A549 (cell line): ENCODE measurements at places on chromosomes 11 and 22. TPM values are rescaled to one million over a fixed set of nuclear protein-coding genes. Genes with fewer than 3 reads are reported as not detected.

The OR2AT4 gene
- not detected in 3 replicates for polyA plus RNA-seq

The LINC01488 gene
- 0.05 to 0.11 TPM (median 0.09 TPM) in 3 replicates for polyA plus RNA-seq

The TREH gene
- polyA plus RNA-seq, result 0.03 to 0.06 TPM in 2 of 3 replicates, not detected in the other

The SYT7 gene
- polyA plus RNA-seq, result 0.78 to 1.0 TPM (median 1.0 TPM) in 3 replicates

The CXCR5 gene
- polyA plus RNA-seq, result 0.04 to 0.05 TPM (median 0.04 TPM) in 3 replicates

The BTBD18 gene
- polyA plus RNA-seq, result not detected in 3 replicates

The VPS37C gene
- polyA plus RNA-seq, result 8.9 to 10.9 TPM (median 9.9 TPM) in 3 replicates

- DNase-seq, result no peak
These were observed 18.9 kb downstream of the LIMK2 start for GRCh38 chr22:31230871-31231621.

- no peak for DNase-seq
These were observed 295.9 kb downstream of the MIAT start for GRCh38 chr22:26953012-26953883.

GRCh38 chr11:114138411-114138810, 78.9 kb downstream of the ZBTB16 start:
- no peak for DNase-seq

DNA sequence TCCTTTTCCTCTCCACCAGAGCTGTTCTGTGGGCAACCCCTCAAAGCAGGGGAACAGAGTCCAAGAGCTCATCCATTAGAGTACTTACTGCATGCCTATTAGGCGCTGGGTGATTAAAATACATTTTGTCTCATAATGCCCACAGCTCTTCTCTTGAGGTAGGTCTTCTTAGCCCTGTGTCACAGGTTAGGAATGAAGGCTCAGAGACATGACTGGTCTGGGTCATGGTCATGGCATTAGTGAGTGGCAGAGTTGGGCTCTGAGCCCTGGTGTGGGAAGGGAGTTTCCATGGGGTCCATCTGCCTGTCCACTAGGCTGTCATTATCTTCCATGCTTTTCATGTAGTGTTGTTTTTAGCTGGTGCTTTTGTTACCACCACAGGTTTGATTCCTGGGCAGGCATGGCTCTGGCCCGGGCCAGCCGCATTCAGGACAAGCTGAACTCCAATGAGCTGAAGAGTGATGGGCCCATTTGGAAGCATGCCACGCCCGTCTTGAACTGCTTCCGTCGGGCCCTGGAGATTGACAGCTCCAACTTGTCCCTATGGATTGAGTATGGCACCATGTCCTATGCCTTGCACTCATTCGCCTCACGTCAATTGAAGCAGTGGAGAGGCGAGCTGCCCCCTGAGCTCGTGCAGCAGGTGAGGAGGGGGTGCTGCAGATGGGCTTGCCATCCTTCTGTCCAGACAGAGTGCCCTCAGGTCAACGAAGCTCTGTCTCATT, 76.1 kb downstream of the CABIN1 start:
- DNase-seq, result no peak

GRCh38 chr11:41786087-41786486, 326.6 kb upstream of the LRRC4C start:
- no peak for DNase-seq

DNA sequence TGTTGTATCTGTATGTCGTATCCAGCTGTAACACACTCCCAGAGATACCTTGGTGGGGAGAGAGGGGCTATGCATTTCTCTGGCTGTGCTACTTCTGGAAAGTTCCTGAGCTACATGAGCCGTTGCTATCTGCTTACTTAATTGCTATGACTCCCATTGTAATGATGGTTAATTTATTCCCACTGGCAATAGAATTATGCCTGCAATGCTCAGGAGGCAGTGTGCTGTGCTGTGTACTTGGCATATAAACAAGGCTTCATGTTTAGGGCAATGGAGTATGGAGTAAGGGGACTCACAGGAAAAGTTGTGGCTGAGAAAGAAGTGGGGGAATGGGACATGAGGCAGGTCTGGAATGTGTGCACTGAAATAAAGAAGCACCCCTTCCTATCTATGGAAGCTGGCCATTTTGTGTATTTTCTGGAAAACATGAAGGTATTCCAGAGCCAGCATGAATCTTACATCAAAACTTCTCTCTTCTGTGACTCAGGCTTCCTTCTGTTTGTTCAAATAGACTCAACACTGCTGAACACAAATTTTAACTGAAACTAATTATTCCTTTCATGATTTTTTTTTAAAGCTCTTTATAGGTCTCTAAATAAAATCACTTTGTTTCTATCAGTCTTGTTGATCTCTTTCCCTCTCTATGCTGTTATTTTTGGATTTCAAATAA, 40.6 kb downstream of the CD44 start:
- DNase-seq, result no peak

DNA sequence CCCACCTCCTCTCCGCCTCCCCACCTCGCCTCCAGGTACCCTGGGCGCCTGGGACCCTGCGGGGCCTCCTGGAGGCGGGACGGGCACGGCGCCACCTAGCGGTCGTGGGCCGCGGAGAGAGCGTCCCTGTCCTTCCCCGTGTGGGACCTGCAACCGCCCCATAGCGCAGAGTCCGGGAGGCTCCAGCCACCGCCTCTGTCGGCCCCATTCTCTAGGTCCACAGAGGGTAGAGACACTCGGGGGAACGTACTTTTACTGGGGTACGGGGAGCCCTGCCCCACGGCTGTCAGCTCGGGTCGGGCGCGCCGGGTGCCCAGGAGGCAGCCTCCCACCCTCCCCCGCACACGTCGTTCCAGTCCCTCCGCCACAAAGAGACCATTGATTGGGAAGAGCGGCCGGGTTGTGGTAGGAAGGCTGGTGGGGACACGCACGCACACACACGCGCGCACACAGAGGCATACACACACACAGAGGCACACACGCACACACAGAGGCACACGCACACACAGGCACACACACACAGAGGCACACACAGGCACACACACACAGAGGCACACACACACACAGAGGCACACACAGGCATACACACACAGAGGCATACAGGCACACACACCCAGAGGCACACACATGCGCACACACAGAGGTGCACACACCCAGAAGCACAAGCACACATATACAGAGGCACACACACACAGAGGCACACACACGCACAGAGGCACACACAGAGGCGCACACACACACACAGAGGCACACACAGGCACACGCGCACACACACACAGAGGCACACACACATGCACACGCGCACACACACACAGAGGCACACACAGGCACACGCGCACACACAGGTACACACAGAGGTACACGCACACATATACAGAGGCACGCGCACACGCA, 12.6 kb upstream of the NECTIN1 start:
- peak; percentile 20 for DNase-seq

DNA sequence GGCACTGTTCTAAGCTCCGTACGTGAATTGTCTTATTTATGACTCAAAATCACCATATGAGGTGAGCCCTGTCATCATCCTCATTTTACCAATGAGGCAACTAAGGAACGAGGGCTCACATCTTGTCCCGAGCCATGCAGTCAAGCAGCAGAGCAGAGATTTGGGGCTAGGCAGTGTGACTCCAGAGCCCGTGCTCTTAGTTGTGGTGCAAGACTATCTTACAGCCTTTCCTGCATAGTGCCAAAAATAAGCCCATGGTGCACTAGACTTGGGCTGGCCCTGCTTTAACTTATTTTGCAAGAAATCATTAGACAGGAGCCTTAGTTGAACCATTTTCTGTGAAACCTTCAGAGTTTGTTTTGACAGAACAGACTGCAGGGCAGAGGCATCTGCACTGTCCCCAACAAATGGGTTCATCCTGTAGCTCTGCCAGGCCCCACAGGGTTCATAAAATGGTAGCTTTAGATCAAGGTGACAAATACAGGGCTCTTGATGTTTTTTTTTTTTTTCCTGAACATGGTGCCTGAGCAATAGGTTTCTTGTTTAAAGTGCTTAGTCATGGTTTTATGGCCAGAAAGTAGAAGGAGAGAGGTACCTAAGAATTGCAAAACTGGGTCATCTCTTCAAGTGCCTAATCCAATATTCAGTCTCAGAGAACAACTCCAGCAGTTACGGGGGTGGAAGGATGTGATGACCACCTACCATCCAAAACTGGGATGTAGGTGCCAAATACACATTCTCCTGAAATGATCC, 56.6 kb downstream of the BMAL1 start:
- DNase-seq, result no peak

DNA sequence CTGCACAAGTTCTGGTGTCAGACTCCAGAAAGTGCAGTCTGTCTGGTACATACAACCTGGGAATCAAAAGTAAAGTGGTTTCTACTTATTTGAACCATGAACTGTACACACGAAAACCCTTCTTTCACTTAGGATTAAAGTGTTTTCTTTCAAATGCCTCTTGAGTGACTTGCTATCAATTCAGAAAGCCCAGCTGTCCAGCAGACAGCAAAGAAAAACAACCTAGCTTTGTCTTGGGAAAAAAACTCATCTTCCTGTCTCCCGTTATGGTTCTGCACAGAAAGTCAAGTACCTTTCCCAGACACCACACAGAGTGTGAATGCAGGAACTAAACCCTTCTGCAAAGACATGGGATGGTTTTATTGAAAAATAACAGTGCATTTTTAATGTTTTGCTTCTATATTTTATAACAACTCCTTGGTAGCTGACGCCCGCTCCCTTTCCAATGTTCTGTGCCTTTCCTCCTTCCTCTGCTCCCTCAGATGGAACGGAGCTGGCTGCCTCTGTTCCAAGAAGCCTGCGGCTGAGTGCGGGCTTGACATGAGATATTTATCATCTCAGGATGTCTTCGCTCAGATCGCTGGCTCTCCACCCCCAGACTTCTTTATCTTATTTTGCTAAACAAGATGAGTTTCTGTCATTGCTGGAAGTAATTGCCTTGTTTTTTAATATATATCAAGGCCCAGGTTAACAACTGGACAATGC, 322.3 kb upstream of the B3GAT1 start:
- DNase-seq, result no peak

DNA sequence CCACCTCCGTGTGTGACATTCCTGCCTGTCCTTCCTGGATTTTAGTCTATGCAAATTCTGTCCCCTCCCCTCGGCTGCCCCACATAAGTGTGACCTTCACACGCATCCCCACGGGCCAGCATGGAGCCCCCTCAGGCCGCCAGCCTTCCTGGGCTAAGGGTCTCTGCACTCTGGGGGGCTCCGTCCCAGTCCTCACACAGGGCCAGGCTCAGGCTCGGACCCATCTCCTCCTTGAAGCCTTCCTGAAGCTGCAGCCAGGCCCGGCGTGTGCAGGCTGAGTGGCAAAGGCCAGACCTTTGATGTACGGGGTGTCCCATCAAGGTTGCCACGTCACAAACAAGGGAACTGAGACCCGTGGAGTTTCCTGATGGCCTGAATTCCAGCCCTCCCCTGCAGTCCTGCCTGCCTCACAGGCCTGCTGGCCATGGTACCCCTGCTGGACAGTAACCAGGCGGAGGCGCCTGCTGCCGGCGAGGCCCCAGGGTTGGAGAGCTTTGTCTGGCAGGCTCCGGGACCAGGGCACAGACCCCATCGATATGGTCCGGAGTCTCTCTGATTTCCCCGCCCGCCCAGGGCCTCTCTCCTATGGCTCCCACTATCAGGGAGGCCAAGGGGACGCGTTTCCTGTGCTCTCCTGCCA, 791.7 kb downstream of the BRD1 start:
- DNase-seq, result no peak

DNA sequence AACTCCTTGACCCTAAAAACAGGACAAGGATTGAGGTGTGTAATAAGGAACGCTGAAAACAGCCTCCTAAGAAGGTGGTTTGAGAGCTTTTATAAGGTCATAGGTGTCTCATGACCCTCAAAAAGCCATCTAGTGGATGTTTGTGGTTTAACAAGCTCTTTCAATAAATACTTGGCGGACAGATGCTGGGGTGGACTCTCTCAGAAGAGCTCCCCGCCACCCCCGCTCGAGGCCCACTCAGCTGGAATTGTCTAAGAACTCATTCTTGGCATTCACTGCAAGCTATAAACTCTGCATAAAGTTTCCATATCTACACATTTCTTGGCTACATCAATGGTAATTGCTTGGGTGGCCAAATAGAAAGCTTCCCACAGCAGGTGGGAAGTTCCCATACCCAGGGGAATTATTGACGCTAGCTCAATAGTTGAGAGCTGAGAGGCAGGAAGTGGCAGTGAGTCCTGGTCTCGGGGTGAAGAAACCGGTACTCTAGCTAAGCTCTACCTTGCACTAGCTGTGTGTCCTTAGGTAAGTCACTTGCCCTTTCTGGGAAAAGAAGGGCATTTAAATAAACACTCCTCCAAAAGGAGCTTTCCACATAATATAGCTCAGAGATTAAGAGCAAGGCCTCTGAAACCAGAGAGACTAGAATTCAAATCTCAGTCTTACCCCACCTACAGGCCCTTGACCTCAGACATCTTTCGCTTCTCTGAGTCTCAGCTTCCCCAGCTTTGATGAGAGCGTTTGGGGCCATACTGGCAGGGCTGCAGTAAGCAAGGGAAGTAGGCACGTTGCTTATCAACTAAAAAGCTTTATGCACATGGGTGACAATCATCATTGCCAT, 6.4 kb downstream of the MS4A15 start:
- DNase-seq, result peak; percentile 36

GRCh38 chr11:71489311-71490043, 36.5 kb downstream of the NADSYN1 start:
- DNase-seq, result peak; percentile 27

DNA sequence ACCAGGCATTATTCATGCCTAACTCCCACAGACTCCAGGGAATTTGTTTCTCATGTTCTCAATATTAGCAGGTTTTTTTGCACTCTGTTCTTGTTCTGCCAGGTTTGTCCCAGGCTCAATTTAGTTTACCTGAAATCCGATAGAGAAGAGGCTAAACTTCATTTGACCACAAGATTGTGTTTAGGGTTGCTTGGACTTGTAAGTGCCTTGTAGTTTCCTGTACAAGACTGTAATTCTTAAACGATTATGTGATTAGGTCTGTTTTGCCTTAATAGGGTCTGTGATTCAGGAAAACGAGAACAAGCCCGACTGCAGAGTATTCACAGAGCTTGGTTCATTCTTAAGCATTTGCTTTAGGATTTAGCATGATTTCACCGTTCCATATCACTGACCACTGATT, 1.8 kb downstream of the PRSS23 start:
- DNase-seq, result no peak

DNA sequence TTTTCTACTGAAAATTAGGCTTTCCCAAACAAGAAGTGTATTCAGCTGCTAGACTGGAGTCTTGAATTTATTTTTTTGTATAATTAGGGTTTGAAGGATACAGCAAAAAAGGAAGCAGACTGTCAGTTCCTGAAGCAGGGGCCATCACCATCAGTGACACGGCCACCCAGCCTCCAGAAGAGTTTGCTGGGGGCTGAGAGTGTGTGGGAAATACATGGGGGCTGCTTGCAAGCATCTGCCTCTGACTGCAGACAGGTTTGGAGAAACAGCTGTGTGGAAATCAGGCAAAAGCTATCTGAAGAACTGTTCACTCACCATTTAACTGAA, 23.0 kb downstream of the FZD4 start:
- DNase-seq, result no peak

DNA sequence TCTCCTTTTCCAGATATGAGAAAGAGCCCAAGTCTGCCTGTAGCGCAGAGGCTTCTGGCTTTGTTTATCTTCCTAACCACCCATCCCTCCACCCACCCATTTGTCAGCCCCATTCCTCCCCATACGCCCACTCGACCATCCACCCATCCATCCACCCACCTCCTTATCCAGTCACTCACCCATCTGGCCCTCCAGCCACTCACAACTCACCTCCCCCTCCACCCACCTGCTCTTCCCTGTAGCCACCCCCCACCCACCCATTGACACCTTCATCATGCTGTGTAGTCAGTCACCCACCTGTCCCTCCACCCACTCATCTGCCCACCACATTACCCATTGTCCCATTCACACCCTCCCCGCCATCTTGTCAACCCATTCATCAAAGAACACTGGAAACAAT, 5.5 kb downstream of the CST6 start:
- no peak for DNase-seq
